ENCODE measurements at places on chromosomes 3 and 15.

DNA sequence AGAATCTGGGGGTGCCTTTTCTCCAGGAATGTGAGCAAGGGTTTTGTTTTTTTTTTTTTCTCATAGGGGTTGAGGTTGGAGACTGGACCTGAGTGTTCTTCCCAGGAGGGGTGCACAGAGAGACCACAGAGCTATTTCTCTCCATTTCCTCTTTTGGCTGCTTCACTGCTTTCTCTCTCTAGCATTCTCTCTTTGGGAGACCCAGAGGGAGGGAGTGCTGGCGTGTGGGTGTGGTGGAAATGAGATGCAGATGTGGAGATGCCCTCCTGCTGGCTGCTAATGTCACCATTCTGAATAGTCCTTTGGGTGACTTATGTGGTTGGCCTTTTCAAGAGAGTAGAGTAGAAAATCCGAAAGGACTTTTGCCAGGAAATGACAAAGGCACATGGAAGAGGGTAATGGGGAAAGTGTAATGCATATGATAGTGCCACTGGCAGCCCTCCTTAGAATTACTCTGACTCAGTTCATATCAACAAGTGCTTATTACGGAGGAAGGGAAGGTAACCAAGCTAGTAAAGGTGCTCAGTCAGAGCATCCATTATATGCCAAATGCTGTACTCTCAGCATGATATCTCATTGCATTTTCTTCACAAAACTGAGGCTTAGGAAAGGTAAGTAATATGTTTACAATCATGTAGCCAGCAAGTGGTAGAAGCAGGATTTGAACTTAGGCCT is 1.9 kb downstream of the SYN2 start:
- DNase-seq: no peak

DNA sequence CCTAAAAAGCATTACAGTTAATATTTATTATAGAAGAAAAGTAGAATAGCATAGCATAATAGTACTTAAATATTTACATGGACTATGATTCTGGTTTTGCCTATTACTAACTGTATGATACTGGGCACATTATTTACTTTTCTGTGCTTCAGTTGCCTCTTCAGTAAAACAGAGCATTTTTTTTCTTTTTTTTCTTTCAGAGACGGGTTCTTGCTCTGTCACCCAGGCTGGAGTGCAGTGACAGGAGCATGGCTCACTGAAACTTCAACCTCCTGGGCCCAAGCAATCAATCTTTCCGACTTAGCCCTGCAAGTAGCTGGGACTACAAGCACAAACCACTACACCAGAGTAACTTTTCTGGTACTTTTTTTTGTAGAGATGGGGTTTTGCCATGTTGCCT is 47.0 kb downstream of the GYG1 start:
- DNase-seq: no peak

- no peak for DNase-seq
Measured at GRCh38 chr15:51368751-51369450, 27.4 kb downstream of the GLDN start.

- no peak for DNase-seq
Measured at GRCh38 chr3:180469149-180469548, 132.8 kb upstream of the TTC14 start.

GRCh38 chr3:172098698-172099494 is 59.5 kb downstream of the FNDC3B start:
- DNase-seq: no peak

DNA sequence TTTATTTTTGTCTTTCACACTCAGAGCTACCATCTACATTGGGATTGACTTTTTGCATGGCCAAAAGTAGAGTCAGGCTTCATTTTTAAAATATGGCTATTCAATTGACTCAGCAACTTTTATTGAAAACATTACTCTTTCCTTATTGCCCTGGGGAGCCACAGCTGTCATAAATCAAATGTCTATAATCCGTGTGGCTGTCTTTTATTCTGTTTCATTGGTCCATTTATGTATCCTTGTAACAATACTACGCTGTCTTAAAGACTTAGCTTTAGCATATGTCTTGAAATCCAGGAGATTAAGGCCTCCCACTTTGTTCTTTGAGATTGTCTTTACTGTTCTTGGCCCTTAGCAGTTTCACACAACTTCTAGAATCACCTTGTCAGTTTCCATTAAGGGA is 55.2 kb downstream of the CEMIP start:
- no peak for DNase-seq

DNA sequence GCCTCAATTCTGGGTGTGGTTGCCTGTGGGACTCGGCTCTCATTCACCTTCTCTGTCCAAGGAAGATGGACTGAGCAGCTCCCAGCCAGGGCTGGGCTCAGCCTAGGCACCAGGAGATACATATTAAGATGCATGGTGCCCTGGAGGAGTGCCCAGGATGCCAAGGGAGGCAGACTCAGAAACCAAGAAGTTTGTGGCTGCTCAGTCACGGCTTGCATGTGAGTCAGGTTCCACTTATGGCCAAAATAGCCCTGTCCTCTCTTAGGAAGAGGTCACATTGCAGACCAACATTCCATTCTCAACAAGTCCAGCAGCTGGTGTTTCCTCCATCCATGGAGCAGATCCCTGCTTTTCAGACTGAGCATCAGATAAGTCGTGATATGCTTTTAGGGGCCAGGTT is 21.8 kb downstream of the CDCP1 start:
- DNase-seq: no peak

DNA sequence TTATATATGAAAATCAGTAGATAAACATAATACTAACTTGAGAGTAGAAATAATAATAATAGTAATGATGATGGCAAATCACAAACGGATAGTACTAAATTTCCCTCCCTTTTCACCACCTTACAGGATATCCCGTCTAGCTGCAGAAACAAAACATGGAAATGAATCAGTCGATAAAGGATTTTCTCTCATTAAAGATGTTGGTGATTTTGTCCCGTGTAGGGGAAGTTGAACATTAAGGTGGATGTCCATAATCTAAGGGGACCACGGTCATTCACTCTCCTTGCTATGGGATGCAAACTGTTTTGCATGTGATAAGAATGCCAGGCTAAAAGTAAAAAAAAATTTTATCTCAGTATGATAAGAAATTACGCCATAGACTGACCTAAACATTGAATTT is 1027.7 kb upstream of the NR2F2 start:
- DNase-seq: no peak

- DNase-seq: no peak
Measured at GRCh38 chr3:99131876-99132275, 230.4 kb upstream of the DCBLD2 start.

All from activated CD4-positive, alpha-beta T cell treated with anti-CD3 and anti-CD28 coated beads, Interleukin-2, amount 50 U/mL, for 48 hours (primary cell).